ENCODE measurements at places on chromosomes 6 and 20. TPM values are rescaled to one million over a fixed set of nuclear protein-coding genes. Genes with fewer than 3 reads are reported as not detected.
A peak's percentile ranks its signal among the peaks of the same experiment; 100 is the strongest.

ESR1 gene
- polyA plus RNA-seq, result 1.5 TPM

ALDH8A1 gene
- polyA plus RNA-seq, result 0.63 TPM

OOEP gene
- polyA plus RNA-seq, result 0.66 TPM

DAAM2 gene
- polyA plus RNA-seq, result 45.1 TPM

CCN2 gene
- polyA plus RNA-seq, result 108 TPM

IL17F gene
- polyA plus RNA-seq, result not detected

DNA sequence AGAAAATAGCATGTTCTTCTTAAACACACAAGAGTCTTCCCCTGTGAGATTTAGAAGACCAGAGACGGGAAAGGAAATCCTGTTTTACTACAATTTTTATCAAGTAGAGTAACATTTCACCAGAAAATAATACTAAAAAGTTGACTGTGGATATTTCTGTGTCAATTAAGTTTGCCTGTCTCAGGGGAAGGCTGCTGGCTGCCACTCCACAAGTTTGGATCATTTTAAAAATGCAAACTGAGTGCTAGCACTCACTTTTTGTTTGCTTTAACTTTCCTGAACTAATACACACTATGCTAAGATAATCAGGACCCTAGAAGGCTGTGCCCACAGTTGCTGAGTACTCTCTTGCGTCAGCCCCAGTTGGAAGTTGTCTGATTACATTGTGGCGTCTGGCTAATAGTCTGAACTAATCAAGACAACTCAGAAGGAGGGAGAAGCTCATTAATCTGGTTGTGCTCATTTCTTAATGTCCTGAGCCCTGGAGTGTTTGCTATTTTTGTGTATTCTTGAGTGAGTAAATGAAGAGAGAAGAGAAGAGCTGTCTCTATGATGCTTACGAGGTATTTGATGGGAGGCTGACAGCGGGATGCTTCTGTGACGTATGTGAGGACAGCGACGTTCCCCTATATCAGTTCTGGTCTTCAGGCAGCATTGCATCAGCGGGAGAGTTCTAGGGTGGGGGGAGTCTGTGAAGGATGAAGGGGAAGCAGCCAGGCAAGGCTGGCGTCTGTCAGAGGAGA is 664.2 kb downstream of the QKI start:
- DNase-seq, result no peak

- no peak for DNase-seq
Observed at GRCh38 chr20:24877652-24878051, 71.4 kb upstream of the CST7 start.

GRCh38 chr6:157906537-157907061 is 75.1 kb upstream of the SYNJ2 start:
- no peak for DNase-seq

- DNase-seq, result no peak
Observed at GRCh38 chr6:56860475-56860874, 94.4 kb upstream of the BEND6 start.

DNA sequence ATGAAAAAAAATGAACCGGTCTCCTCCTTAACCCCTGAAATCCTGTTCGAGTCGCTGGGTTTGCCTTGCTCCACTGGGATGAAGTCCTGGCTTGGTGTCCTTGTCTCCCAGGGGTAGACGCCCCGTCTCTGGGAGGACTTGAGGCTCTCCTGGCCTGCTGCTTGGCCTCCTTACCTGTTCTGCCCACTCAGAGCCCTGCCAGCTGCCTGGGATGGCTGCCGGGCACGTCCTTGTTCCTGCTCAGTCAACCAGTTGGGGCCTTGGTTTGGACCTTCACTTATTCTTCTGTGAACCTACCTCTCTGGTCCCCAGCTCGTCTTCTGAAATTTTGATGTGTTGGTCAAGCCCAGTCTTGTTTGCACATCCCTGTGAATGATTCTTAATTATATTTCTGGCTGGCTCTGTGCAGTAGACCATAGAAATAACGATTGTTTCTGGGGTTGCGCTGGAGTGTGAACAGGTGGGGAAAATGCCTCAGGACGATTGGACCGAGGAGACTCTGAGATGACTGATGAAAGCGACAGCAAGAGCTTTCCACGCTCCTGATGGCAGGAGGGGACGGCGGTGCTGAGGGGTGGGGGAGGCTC is 126.5 kb upstream of the ESR1 start:
- no peak for DNase-seq

GRCh38 chr6:144394210-144394609 is 109.1 kb downstream of the UTRN start:
- DNase-seq, result no peak

- DNase-seq, result peak; percentile 25
Observed at GRCh38 chr6:36387440-36388303, at the start of gene ETV7. Gene ETV7 (minus strand): TSS chr6:36387669. CDS start chr6:36387541, 128 bp downstream.

DNA sequence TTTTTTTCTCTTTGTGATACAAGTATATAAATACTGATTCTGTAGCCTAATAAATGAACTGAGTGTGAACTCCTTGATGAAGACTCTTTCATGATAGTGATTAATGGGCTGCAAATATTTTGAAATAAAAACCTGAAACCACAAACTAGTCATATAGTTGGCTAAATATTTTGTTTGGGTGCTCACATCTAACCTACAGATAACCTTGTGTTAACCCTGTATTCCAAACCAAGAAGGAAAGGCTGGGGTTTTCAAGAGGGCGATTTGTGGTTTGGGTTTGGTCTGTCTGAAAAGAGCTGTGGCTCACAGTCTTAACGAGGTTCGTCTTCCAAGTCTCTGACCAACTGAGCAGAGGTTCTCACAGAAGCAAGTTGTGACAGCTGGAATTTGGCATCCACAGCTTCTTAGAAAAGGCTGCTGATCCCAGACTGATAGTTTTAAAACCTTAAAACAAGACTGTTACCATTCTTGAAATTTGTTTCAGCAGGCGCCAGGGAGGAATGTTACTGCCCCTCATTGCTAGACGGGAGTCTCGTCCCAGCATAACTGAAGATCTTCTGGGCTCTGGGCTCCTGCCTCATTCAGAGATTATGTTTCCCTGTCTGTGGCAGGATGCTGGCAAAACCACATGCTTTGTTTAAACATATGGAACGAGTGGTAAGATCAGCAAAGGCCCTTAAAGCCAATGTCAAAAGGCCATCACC is 736.4 kb upstream of the MARCKS start:
- DNase-seq, result peak; percentile 54

GRCh38 chr6:134190883-134191282 is 127.0 kb downstream of the SGK1 start:
- DNase-seq, result no peak

- no peak for DNase-seq
Observed at GRCh38 chr6:55512904-55513303, 66.1 kb downstream of the HMGCLL1 start.

- DNase-seq, result peak; percentile 62
Observed at GRCh38 chr6:27503436-27504030, 30.6 kb upstream of the ZNF184 start.

GRCh38 chr6:108502832-108503231 is 57.9 kb upstream of the FOXO3 start:
- no peak for DNase-seq

GRCh38 chr20:39874049-39874893 is 814.8 kb downstream of the MAFB start:
- DNase-seq, result no peak

DNA sequence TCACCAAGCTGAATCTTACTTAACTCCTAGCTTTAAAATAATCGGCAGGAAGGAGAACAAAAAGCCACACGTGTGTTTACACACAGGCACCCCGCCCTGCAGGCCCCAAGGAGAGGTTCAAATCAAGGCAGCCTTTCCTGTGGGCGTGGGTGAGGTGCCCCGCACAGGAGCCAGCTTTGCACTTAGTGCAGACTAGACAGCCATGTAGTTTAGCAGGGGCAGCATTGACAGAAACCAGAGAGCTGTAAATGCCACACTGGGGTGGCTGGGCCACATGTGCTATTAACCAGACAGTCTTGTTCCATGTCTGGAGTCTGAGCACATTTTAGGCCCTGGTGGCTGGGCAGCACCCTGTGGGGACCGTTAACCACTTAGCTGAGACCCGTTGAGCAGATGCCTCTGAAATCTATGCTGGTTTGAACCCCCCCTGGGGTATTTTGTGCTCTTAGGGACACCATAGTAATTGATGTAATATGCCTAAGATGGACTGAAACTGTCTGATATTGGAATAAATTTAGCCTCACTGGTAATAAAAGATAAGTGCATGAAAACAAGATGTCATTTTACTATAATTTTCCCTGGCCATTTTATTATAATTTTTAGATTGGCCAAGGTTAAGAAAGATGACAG is 106.4 kb upstream of the KCNG1 start:
- DNase-seq, result no peak

GRCh38 chr20:64140061-64140931 is 24.0 kb upstream of the MYT1 start:
- DNase-seq, result no peak

All from right lung (tissue), 10 donors.